ENCODE measurements at places on chromosomes 16 and 17.

GRCh38 chr17:42132941-42133340, 10.3 kb downstream of the HSPB9 start:
- DNase-seq = no peak

DNA sequence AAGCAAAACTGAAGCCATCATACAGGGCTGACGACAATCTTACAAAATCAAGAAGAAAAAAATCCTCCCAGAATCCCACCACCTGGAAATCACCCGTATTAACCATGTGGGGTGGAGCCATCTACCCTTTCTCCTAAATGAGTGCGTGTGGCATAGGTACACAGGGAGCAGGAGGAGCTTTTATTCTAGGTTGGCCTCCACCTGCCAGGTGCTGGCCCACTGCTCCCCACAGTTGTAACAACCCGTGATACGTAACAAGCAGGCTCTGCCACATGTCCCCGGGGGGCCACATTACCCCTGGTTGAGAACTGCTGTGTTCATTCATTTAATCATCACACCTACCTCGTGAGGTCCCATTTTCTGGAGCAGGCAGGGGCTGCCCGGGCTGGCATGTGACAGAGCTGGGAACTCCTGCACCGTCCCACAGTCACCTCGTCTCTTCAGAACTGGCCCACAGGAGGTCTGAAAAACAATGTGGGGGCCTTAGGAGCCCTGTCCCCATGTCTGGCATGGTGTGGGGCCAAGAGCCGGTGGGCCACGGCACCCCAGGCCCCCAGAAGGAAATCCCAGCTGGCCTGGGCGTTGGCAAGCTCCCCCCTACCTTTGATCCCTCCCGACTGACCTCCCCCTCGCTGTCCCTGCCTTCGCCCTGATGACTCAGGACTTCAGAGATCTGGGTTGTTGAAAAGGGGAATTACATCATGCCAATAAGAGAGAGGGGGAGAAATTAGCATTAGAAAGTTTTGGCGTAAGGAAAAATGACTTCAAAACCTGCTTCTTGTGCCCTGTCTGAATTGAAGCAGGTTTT, 12.9 kb downstream of the CMIP start:
- no peak for DNase-seq

DNA sequence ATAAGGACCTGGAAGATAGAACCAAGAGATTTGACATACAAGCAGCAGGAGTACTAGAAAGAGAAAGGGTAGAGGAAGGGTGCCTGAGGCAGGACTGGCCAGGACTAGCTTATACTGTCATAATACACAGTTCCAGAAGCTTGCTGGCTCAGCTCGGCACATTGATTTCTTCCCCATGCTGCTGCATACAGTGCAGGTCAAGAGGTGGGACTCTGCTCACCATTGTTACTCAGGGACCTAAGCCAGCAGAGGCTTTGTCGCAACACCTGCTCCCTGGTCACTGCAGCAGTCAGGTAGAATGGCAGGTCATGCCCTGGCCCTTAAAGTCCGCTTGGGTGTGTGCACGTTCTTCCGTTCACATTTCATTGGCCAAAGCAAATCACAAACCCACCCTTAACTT, 32.8 kb downstream of the LDHD start:
- no peak for DNase-seq

- no peak for DNase-seq
Measured at GRCh38 chr16:50836121-50836621, 94.3 kb downstream of the CYLD start.

DNA sequence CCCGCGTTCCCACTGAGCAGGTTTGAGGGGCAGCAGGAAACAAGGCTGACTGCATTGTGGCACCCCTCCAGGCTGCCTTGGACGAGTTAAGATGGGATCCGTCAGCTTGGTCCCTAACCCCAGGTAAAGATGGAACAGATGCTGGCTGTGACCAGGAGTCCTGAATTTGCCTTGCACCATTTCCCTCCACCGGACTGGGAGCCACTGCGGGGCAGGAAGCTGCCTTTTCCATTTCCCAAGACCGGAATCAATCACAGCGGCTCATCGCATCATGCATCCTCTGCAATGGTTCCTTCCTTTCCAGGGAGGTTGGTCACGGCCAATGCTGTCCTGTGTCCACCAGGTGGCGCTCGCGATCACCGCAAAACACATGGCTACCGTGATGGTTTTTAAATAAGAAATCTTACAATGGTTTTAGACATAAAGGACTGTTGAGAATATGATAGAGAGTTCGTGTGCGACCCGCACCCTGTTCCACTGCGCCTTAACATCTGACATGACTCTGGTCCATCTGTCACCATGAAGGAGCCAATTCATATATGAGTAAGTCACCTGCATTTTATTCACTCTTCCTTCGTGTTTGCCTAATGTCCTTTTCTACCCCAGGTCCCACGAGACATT, 6.8 kb upstream of the MEAK7 start:
- no peak for DNase-seq

DNA sequence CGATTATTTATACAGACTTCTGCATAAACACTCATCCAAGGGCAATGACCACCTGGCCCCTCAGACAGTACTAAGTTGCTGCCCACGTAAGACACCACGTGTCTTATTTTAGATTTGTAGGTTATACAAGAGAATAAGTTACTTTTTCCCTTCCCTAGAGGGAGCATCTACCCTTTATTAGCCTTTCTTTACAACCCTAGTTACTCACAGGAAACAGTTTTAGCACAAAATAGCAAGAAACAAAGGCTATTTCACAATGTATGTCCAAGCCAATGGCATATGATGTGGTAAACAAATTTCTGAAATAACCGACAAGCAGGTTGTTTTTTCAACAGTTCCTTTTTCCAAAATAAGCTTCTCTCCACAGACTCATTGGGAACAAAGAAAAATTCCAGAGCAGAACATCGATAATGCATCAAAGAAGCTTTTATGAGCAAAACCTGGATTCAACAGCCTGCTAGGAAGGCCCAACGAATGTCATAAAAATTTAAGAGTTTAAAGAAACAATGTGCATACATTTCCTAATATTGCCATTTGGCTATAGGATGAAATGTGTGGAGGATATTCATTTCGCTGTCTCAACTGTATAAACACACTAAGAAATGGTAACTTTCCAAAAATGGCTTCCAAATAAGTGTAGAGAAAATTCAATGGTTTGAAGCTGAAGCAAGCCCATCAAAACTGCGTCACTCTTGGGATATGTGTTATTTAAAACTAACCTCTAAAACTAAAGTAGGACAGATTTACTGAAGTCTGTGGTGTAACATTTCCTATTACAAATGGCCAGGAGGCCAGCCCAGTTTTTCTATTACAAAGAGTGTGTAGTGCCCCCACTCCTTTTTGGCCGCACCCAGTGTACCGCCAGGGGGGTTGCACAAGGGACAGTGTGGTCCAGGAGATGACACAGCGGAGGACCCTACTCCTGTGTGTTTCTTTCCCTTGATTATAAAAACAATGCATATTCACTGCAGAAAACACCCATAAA, 50.4 kb upstream of the ERN1 start:
- DNase-seq = no peak

DNA sequence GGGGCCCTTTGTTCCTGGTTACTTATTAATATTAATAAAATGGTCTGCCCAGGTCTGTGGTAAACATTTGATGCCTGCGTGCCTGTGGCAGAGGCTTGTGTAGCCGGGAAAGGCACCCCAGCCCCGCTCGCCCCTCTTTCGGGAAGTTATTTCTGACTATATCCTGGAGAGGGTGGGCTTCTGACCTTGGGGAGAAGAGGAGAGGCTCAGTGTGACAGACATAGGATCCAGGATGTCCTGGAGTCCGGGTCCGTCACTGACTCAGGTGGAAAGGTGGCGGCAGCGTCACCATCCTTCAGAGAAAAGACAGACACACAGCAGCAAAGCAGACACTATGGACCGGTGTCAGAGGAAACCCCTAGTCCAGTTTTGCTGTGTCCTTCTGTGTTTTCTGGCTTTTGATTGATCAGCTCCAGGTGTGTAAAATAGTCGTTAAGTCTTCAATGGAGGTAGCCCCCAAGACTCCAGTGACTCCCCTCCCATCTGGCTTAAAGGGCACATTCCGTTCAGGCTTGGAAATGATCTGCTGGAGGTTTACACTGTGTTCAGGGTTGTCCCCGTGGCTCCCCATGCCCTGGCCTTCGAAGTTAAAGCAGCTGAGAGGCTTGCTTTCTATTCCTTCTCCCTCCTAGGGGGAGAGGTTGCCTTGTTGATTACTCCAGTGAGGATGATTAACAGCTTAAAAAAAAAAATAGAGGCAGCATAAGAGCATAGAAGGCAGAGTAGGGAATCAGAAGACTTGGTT, 81.6 kb downstream of the CCDC182 start:
- DNase-seq = no peak

DNA sequence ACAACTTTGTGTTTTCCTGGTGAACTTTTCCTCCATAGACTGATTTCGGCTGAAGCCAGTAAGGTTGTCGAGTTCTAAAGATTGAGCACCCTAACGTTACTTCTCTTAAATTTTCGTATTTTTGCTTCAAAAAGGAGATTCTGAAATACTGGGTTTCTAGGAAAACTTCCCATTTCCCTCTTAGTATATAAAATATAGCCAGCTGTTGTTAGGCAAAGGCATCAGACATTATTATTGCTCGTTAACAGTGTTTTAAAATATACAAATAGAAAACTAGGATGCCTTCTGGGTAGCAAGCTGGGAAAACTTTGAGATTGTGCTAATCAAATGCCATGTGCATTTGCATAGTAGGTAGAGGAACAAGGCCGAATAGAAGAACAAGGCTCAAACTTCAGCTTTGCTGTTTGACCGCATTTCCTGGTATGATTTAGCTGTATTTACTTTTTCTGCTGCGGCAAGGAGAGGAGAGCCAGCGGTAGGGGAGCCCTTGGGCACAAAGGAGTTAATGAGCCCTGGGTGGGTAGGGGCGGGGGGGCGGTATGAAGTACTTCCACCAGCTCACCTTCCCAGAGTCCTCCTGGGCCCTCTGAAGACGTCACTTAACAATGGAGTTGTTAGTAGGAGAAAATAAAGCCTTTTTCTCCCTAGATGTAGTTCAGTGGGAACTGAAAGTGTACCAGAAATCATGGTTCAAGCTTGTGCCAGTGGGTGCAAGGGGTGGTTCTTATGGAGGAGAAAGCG, 151.9 kb downstream of the MSI2 start:
- no peak for DNase-seq

DNA sequence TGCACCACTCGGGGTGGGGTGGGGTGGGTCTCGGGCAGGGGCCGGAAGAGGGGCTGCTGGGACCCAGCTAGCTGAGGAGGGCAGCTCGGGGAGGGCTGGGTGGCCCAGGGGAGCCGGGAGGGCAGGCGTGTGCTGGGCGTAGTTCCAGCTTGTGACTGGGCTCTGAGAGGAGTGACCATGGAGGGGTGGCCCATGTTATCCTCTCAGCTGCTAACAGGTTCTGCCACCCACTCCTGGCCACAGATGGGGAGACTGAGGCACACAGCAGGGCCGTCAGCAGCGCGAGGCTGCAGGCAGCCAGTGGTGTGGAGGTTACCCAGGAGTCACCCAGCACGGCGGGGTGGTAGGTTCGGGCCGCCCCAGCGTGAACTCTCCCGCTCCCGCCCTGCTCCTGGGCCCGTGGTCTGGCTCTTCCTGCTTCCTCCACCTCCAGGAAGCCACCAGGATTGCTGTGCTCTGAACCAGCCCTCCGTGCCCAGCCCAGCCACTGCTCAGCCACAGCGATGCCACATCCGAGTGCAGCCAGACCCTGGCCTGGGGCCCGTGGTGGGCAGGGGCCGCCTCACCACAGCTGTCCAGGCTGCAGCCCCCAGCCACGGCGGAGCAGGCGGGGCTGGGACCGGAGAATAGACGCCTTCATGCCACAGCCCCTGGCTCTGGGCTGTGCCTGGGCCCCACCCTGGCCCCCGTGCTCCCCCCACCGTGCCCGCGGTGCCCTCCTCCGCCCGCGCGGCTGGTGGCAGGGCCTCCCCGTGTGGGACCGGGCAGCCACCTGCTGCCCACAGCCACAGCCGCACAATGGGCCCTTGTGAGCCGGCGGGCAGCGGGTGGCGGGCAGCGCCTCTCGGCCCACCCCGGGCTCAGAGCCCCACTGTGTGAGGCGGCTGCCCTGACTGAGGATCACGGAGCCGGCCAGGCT, 26.3 kb upstream of the SSTR5 start:
- no peak for DNase-seq

DNA sequence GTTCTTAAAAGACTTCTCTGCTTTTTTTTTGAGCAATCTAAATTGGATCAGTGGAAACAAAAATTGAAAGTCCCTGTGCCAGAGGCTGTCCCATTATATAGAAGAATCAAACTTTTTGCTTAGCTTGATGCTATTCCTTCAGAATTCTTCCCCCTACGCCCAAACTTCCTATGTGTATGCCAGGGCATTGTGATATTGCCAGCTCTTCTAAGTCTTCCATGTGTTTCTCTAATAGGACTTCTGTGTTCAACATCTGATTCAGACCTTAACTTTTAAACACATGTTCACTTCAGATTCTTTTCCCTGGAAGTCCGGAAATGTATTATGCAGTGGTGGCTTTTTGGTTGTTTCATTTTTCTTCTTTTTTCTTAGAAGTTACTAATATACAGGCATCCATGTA, 18.7 kb downstream of the PTRH2 start:
- no peak for DNase-seq

GRCh38 chr17:72113751-72114150, 7.1 kb upstream of the SOX9 start:
- no peak for DNase-seq

- no peak for DNase-seq
Measured at GRCh38 chr17:65008882-65009281, 47.7 kb downstream of the GNA13 start.

DNA sequence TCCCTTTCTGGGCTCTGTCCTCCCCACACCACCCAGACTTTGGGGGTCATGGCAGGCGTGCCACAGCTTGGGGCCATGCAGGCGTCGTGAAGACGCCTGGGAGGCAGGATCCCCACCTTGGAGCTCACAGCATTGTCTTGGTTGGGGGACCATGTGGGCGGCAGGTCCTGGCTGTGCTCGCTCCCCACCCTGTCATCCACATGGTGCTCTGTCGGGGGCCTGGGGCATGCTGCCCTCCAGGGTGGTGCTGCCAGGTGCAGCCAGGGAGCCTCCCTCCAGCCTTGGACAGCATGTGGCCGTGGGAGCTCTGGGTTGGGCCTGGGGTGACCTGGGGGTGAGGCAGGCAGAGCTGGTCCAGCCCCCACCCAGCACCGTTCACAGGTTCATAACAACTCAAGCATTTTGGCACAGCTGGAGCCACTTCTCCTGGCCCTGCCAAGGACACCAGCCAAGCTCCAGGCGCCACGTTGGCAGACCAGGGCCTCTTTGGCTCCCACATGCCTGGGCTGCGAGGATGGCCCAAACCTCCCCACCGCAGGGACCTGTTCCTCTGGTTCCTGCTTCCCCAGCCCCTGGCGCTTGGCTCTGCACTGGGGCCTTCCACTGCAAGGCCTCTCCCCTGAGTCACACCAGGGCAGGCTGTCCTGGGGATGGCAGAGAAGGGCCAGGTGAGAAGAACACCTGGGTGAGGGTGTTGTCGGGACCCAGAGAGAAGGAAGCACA, 15.1 kb upstream of the ATP6V0C start:
- no peak for DNase-seq

- no peak for DNase-seq
Measured at GRCh38 chr17:40328386-40328766, 19.4 kb downstream of the RARA start.

DNA sequence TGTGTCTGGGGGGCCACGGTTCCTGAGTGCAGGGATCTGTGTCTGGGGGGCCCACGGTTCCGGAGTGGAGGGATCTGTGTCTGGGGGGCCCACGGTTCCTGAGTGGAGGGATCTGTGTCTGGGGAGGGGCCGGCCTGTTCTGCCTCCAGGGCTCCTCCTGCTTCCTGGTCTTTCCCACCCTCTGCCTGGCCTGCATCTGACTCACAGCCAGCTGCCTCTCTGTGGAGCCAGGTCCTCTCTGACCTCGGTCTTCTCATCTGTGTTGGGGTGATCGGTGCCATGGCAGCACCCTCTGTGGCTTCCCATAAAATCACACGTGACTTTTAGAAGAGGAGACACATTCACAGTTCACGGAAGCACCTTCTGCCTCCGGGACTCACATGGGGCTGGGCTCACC, 50.3 kb downstream of the ZFPM1 start:
- DNase-seq = no peak

Data from cortex of kidney (tissue), 1 donor.